CD8-positive, alpha-beta memory T cell (primary cell): ENCODE measurements at places on chromosomes 2 and 18.

DNA sequence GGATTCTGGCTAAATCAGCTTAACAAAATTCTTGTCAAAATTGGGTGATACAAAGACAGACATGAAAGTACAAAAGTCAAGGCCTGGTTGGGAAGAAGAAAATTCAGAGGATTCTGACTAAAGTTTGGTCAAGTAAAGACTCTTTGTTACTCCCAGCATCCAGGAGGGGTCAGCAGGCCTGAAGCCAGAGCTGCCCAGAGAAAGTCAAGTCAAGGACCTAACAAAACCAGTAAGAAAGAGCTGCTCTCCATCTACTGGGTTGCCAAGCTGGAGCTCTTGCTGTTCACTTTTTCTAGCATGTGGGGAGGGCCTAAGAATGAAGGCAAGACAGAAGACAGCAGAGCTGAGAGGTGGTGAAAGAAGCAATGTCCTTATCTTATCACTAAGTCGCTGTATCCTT is 143.3 kb downstream of the C1D start:
- no peak for DNase-seq

DNA sequence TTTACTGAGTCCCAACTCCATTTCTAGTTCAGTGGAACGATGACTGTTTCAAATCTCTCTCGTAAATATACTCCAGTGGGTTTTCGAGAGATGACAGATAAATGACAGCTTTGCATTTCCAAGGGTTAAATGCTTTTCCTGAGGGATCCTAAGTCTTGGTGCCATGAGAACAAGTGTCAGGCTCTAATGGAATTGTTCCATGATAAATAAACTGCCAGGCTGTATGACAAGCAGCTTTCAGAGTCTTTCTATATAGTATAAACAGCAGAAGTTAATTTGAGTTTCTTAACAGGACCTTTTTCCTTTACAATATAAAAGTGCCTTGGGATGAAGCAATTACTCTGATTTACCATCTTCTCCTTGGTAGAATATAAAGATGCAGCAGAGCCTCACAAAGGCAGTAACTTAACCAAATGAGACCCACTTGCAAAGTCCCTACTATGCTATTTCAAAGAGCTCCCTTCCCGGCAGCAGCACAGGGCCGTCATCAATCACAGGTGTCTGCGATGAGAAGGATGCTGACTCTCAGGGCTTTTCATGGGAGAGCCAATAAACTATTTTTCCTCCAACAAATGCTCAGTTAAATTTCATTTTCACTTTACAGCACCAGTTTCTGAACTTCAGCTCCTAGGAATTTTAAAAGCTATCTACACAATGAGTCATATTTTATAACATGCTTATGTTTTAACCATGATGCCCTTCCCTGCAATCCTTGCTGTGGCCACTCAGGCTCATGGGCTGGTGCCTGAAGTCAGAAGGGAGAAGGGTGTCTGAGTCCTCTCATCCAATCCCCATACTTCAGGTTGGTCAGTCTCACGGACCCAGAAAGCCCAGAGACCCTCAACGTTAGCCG is 123.8 kb downstream of the AFF3 start:
- DNase-seq, result no peak

- DNase-seq, result no peak
Observed at GRCh38 chr18:36405611-36406010, 108.1 kb downstream of the FHOD3 start.

DNA sequence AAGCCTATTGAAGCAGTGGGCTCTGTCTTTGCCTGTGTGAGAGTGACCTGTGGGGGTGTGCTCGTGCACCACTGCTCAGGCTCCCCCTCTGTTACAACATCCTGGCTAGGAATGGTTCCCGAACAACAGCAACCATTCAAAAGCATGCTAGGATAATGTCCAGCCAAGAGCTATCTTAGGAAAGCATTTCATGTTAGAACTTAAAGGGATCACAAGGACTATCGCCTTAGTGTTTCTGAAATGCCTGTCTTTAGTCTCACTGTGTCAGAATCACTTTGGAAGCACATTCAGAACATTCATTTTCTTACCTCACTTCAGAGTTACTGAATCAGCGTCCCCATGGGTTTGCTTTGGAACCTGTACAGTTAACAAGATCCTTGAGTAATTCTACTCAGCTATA is 134.9 kb upstream of the DSEL start:
- no peak for DNase-seq

DNA sequence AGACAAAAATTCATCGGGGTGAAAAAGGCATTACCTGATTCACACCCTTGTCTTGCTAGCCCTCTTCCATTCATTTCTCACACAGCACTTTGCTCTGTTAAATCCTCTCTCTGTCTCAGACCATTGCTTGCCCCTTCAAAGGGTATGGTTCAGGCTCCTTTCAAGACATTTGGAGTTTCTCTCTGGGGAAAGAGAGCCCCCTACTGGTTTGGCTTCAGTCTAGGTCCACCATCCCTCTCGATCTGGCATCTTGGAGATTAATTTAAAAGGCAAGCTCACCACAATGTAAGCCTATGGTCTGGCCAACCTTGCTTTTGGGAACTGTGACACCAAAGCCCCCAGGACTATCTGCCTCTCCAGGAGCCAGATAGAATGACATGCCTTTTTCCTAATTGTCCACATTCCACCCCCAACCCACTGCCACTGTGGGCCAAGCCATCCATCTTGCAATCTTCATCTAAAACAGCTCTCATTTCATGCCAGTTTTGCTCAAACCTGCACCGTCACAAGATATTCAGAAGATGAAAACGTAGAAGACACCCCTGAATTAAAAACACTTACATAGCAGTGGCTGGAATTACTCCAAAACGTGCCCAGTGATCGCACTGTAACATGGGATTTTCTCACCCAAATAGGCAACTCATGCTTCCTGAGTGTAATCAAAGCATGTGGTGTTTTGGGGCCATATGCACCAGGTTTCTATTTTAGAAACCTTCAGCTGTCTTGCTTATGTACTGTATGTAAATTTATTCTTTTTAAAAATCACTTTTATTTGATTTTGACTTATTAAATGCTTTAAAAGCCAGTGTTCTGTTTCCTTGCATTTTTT is 93.9 kb downstream of the FARSB start:
- DNase-seq, result no peak

DNA sequence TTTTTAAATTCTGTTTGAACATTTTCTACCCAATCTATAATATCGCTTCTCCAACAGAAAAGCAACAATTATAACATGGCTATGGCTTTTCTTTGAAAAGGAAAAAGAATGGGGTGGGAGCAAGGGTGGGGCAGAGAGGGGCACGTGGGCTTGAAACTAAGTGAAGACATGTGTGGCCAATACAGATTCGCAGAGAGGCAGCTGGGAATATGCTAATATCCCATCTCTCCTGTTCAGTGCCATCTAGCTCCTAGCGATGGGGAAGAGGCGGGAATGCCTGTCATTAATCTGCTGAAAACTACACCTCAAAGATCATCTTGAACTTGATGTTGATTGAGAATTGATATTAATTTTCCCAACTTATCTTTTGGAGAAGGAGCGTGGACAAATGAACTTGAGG is 65.5 kb upstream of the ITGA6 start:
- no peak for DNase-seq

DNA sequence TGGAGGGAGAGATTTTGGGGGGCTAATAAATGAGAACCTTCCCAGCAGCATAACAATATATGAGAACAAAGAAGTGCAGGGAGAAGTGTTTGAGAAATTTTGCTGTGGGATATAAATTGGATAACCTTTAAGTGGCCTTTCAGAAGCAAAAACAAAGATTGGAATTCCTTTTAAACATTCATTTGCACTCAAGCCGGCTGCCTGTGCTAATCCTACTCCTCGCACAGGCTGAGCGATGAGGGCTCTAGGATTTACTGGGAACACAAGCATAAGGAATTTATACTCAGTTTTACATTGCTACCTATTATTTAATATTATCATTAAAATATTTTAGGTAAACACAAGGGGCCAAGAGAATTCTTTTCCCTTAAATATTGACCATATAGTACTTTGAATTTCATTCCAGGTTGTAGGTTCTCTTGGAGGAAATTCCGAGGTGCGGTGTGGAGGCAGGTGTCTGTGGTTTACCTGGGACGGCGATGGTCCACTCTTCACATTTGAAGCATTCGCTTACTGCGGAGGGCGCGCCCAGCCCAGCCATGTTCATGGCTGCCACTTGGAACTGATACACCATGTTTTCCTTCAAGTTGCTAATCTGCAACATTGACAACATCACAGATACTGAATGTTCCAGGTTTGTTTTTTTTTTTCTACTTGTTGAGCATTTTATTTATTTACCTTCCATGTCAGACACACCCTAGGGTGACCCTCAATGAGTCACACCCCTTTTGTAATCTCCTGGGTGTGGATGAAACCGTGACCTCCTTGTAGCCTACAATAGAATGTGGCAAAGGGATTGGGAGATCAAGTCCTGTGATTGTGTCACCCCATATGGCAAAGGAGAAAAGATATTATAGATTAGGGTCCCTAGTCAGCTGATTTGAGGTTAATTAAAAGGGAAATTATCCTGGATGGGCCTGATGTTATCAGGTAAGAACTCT is 100.1 kb downstream of the MYOM1 start:
- no peak for DNase-seq

- no peak for DNase-seq
Observed at GRCh38 chr2:240722796-240723735, 31.4 kb downstream of the AQP12A start.
